Substantia nigra (tissue), 51 donors: ENCODE measurements at places on chromosomes 5 and 9.

- DNase-seq = peak; percentile 37
These were observed 2.9 kb downstream of the DNAJB5 start for GRCh38 chr9:34992376-34992951.

- DNase-seq = no peak
These were observed 21.1 kb downstream of the TRAF1 start for GRCh38 chr9:120905315-120906164.

DNA sequence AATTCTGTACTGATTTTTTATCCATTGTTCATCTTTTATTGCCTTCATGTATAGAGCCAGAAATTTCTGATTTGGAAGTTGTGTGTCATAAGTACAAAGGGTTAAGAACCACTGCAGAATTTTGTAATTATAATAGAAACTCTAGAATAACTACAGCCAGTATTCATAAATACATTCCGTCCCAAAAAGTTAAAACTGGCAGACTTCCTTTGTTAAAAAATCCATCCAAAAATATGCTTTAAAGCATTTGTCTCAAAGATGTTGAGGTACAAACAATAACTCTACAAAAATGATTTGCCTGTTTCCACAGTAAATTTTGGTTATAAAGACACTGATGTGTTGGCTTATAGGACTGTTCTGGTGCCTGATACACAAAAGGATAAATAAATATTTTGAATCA is 436.6 kb downstream of the DTWD2 start:
- no peak for DNase-seq

DNA sequence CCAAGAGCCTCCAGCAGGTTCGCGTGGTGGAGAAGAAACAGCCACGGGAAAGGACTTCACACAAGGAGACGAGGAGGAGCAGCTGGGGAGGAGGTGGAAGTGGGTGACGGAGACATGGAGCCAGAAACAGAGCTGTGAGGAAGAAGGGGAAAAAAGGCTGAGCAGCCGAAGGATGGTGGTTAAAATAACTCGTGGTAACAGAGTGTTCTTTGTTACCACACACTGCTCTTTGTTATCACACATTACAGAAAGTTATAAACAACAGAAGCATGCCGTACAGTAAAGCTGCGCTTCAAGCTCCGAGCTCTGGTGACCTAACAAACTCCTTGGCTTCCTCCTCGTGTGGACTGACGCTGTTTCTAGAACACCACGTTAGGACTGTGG is 215.4 kb downstream of the GLIS3 start:
- DNase-seq = no peak

DNA sequence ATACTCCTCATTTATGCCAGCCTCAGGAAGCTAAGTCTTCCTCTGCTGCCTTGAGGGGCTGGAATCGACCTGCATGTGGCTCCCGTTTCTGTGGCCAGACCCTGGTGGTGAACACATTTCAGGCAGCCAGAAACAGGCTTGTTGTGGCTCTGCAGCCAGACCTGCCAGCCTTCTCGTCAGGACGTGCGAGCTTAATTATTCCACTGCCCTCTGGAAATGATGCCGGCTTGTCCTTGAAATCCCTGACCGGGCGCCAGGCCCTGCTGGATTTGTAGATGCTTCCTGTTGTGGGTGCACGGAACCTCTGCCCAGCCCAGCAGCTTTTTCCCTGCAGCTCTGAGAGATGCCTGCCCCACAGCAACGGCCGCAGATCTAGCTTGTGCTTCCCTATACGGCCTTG is 41.6 kb downstream of the PDZD2 start:
- peak; percentile 36 for DNase-seq

- no peak for DNase-seq
These were observed 26.2 kb downstream of the NDUFA8 start for GRCh38 chr9:122133263-122133983.

GRCh38 chr9:98869866-98870265 is 62.4 kb downstream of the GALNT12 start:
- no peak for DNase-seq

- no peak for DNase-seq
These were observed 15.0 kb downstream of the PSMB7 start for GRCh38 chr9:124399968-124400940.

DNA sequence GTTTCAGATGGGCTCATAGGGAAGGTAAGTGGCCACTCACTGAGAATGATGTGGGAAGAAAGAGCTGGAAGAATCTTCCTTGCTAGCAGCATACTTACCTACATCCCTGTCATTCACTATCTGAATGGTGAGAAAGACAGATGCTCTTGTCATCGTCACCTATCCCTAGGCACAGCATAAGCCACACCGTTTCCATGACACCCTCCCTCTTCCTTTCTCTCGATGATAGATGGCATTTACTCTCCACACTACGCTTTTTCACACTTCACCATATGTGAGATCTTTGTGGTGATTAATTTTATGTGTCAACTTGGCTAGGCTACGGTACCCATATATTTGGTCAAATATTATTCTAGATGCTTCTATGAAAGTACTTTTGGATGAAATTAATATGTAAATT is 44.4 kb upstream of the FER start:
- no peak for DNase-seq

DNA sequence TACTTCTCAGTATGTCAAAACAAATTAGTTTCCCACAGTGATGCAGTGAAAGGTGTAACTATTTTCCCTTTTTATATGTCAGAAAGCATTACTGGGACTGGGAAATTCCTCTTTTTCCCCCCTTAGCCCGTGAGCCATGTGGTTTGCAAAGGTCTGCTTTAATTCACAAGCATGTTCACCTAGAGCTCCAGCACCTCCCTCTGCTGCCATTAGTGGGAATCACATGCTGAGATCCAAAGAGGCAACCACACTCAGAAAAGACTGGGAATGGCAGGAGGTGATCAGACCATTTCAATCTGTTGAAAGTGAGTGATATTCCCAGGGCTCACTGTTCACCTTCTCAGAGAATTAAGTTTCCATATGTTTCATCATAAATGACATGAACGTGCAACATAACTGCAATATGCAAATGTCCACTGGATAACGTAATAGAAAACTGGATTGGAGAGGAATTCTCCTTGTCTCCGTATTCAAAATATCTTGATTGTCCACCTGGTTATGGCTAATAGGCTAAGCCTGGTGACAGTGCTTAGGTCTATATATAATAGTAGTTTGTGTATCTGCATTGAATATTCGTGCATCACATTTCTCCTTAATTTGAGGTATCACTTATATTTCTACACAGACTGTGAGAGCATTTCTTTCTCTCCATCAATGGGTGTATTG is 703.5 kb upstream of the WWC1 start:
- no peak for DNase-seq

DNA sequence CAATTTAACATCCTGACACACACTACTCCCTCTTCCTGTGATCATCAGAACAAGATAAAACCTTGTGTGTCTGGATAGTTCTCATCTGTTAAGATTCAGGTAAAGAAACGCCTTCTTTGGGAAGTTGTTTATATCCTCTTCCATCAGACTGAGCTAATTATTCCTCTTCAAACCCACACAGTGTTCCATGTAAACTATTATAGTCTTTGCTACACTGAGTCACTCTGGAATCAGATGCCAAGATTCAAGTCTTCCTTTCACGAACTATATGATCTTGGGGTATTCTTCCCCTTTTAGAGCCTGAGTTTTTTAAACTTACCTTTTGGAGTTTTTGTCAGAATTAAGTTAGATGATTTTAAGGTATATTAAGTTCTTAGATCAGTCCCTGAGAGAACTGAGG is 2.0 kb downstream of the OR1J1 start:
- DNase-seq = no peak

DNA sequence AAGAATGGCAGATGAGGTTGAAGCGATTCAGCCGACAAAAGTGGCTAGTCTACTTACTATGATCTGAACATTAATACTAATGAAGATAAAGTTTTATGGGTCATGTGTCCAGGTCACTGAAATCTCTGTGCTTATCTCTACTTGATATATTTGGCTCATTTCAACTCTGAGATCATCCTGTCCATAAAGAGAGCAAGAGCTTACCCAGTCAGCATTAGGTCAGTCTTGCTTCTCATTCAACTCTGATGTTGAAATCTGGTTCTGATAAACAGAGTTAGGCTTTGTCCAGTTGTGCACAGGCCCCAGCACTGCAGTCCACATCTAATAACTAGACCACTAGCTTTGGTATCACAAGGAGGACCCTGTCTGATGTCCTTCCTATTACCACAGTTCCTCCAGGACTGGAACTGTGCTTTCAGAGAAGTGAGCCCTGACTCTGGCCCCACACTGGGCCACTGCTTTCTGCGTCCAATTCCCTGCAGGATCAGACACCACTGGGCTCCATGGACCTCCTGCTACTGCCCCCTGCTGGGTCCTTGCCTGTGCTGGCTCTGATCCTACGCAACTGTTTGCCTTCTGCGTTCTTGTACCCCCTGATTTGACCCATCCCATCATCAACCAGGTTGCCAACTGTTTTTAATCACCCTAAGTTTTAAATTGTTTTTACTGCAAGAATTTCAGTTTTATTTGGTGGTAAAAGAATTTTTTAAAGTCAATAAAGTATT is 23.7 kb upstream of the FAM120A start:
- DNase-seq = no peak

- DNase-seq = no peak
These were observed 48.3 kb downstream of the FAM78A start for GRCh38 chr9:131227959-131228460.

DNA sequence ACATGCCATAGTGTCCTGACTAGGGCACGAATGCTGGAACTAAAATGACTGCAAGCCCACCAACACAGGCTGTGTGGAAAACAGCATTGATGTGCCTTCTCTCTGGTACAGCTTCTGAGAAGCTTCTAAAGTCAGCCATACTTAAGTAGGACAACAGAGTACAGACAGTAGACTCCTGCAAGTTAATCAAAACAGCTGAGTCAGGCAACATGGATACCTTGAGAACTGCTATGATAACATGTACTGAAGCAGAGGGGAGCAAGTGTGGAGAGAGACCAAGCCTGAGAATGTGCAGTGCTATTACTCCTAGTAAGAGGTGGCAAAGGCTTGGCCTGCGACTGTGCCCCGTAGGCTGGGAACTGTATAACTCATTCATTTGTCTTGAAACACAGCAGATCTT is 2.5 kb downstream of the ISCA1 start:
- no peak for DNase-seq

GRCh38 chr9:121674952-121675351 is 23.5 kb downstream of the DAB2IP start:
- no peak for DNase-seq

- no peak for DNase-seq
These were observed 520.2 kb upstream of the NUDT12 start for GRCh38 chr5:104082754-104083153.

DNA sequence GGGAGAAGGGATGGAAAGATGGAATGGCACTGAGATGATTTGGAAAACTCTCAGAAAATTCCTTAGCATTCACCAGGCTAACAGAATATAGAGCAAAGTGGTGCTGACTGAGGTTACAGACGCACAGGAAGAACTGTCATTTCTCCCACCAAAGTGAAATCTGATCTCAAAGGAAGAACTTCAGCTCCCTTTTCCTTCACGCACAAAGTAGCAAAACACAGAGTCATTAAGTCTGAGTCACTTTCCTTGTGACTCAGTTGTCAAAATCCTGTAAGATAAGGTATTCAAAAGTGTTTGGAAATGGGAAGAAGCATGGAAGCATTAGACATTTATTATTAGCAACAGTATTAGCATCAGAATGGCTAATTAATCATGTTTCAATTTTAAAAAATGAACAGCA is 11.7 kb downstream of the MPDZ start:
- DNase-seq = no peak

DNA sequence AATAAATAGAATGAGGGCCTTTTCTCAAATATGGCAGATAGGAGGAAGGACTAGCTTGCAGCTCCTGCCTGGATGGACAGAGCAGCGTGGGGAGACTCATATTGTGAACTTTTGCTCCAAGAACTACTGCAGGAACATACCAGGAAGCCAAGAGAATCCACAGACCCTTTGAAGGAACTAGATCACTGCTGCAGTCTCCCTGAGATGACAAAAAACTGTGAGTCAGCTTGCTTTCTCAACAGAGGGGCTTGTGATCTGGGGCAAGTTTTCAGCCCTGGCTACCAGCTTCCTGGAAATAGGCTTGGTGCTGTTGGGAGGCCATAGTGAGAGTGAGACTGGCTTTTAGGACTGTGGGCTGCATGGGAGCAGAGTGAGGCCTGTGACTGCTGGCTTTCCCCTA is 170.6 kb upstream of the TRIM32 start:
- no peak for DNase-seq

- no peak for DNase-seq
These were observed 137.8 kb upstream of the MAP1B start for GRCh38 chr5:71969460-71969859.

- DNase-seq = no peak
These were observed 32.4 kb downstream of the INSL4 start for GRCh38 chr9:5263351-5264218.

DNA sequence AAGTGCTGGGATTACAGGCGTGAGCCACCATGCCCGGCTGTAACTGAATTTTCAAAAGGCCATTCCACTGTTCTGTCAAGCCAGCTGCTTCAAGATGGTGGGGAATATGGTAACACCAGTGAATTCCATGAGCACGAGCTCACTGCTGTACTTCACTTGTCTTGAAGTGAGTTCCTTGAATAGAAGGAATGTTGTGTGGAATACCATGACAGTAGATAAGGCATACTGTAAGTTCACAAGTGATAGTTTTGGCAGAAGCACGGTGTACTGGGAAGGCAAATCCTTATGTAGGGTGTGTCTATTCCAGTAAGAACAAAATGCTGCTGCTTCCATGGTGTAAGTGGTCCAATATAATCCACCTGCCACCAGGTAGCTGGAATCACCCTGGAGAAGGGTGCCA is 6.6 kb upstream of the PRXL2C start:
- DNase-seq = no peak

DNA sequence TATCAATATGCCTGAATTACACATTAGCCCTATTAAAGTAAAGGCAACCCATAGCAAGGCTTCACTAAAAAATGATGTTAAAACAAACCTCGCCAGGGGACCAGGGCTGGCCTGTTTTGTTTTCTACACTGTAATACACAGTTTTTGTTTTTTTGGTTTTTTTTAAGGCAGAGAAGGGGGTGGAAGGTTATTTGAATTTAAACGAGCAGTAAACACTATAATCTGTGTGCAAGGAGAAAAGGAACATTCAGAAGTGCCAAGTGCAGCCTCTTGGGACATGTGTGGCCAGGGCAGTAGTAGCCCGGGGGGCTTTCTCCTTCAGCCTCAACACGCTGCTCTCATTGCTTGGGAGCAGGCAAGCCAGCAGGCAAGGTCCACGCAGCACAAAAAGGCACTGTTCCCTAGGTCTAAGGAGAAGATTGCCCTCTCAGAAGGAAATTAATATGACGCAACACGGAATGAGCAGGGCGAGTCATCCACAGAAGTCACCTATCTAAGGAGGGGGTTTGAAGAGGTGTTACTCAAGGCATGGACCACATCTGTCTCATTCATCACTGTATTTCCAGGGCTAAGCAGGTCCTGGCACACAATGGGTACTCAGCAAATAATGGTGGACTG is 16.2 kb downstream of the SIL1 start:
- DNase-seq = no peak

DNA sequence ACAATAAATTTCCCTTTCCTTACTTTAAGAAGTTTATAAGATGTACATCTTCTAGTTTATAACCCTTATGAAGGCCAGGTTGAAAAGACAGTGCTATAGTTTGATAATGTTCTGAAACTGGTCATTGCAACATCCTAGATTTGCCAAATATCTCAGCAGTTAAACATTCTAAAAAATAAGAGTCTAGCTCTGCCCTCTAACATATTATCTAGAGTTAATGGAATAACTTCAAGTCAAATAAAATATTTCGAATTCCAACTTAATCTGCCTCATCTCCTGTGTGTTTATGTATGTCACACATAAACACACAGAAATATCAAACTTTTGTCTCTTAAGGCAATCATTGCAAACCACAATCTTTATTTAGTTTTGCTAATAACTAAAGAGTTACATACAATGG is 796.6 kb downstream of the TLE1 start:
- no peak for DNase-seq
